Testis (tissue), 5 donors: ENCODE measurements at places on chromosomes 7 and 10. TPM values are rescaled to one million over a fixed set of nuclear protein-coding genes. Genes with fewer than 3 reads are reported as not detected.
A peak's percentile ranks its signal among the peaks of the same experiment; 100 is the strongest.

- no peaks in the 10 kb centered on the region for H3K27me3 ChIP-seq
- no peak overlapping the region for H3K4me3 ChIP-seq
- no peaks in the 10 kb centered on the region for H3K36me3 ChIP-seq
- no peaks in the 10 kb centered on the region for H3K4me1 ChIP-seq
- H3K27ac ChIP-seq, result no peak overlapping the region
- DNase-seq, result no peak
Measured at GRCh38 chr10:58140054-58140453, 127.6 kb downstream of the IPMK start.

GRCh38 chr10:131872827-131873375, 27.9 kb upstream of the PPP2R2D start:
- no peak for DNase-seq
- no peaks in the 10 kb centered on the region for H3K27me3 ChIP-seq
- no peaks in the 10 kb centered on the region for H3K36me3 ChIP-seq
- H3K4me3 ChIP-seq, result no peak overlapping the region
- H3K4me1 ChIP-seq, result peaks cover 7% of the 10 kb centered on the region

GRCh38 chr7:33287738-33288137, 158.4 kb downstream of the BBS9 start:
- H3K4me1 ChIP-seq, result no peaks in the 10 kb centered on the region
- no peak overlapping the region for H3K27ac ChIP-seq
- H3K4me3 ChIP-seq, result no peak overlapping the region
- no peaks in the 10 kb centered on the region for H3K27me3 ChIP-seq
- DNase-seq, result no peak

Gene MEPCE
- 89.3 TPM for total RNA-seq

DNA sequence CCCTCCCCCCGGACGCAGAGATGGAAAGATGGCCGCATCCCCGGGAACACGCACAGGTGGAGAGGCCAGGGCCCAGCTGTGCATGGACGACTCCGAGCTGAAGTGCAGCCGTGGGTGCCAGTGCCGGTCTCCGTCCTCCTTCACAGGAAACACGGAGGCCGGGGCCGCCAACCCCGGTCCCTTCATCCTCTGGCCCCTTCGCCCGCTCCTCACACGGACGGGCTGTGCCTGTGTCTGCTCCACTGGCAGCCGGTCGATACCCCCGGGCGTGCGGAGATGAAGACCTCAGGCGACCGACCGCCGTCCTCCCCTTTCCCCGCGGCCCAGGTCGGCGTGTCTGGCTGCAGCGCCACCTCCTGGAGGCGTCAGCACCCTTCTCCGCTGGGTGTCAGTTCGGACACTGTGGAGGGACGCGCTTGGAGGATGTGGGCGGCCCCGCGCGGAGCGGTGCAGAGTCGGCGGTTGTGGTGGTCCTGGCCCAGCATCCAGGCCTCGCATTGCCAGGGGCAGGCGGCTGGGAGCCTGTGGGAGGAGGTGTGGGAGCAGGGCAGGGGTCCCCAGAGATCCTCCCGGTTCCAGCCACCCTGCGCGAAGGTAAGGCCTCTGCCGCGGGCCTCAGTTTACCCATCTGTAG, 9.9 kb downstream of the ZNF511 start:
- no peaks in the 10 kb centered on the region for H3K27me3 ChIP-seq
- no peaks in the 10 kb centered on the region for H3K36me3 ChIP-seq
- H3K27ac ChIP-seq, result peak overlapping the region; percentile 39
- peak overlapping the region; percentile 56 for H3K4me3 ChIP-seq
- peak; percentile 81 for DNase-seq

Gene MAGI2
- 13.1 TPM for total RNA-seq

GRCh38 chr7:140541176-140541512, 61.8 kb upstream of the MKRN1 start:
- peak overlapping the region; percentile 12 for H3K27ac ChIP-seq
- H3K36me3 ChIP-seq, result no peaks in the 10 kb centered on the region
- H3K27me3 ChIP-seq, result no peaks in the 10 kb centered on the region
- DNase-seq, result no peak

Gene ELMO1
- total RNA-seq, result 47.2 TPM

DNA sequence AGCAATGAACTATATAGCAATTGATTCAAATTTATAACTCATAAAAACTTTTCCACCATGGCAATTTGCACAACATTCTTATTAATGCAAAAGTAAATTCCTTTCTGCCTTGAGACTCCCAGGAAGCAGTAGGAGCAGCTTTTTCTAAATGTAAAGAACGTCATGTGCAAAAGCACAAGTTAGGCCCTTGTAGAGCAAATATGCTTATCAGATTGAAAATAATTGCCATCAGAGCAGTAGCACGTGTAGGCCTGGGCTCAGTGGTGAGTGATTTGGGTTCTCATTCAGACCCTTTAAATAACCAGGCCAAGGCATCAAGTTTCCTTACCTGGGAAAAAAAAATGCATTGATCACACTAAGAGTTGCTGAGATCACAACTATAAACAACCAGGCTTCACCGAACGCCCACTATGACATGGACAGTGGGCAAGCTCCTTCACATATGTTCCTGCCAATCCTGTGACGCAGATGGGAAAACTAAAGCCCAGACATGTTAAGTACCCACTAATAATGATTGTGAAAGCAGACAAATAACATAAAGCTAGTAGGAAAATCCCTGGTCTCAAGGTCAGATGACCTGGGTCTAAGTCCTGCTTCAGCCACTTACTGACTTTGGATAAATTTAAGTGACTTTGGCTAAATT, 22.1 kb upstream of the SAR1A start:
- H3K36me3 ChIP-seq, result no peaks in the 10 kb centered on the region
- no peak overlapping the region for H3K27ac ChIP-seq
- no peak for DNase-seq
- no peaks in the 10 kb centered on the region for H3K4me1 ChIP-seq
